D341Med (cell line): ENCODE measurements at places on chromosomes 5 and 9.

DNA sequence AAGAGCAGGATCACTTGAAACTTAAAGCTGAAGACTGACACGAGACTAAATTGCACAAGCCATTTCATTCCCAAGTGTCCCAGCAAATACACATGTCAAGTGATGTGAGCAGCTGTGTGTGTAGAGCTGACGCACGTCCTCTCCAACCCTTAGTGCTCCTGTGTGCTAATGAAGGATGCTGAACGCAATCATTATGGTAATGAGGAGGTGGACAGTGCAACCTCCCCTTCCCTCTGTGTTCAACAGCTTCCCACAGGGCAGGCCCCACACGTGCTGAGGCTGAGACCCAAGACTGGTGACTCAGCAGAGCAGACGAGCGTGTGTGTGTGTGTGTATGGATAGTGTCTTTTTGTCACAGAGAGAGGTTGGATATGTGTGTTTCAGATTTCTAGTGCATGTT lies 702.1 kb downstream of the SEMA5A start:
- DNase-seq: no peak

DNA sequence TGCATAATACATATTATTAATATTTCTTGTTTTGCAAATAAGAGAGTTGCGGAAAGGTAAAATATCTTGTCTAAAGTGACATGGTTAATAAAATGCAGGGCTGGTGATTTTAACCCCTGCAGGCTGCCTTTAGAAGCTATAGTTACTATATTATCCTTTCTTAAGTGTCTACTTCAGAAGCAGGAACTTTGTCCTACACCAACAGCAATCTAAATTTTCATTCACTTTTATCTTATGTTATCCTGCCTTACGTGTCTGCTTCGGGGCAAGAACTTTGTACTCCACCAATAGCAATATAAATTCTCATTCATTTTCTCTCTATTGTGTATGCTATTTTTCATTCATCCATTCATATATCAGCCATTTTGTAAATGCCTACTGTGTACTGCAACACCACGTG lies 719.5 kb downstream of the TLR4 start:
- no peak for DNase-seq

- DNase-seq: peak; percentile 81
Measured at GRCh38 chr9:8857926-8858595, 1058.5 kb upstream of the DMAC1 start.

DNA sequence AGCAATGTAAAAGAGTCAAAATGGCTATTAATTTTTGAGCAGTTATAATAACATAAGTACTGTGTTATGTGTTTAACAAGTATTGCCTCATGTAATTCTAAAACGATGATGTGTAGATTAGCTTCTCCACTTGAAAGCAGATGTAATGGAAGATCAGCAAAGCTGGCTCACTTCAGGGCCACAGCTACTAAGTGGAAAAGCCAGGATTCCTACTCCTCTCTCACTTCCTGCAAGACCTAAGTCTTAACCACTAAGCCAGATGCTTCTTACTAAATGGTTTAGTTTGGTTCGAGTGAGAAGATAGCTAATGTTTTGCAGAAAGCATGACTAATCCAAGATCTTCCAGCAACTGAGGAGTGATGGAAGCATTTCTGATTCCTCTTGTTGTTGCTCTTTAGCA lies 15.7 kb upstream of the TNC start:
- DNase-seq: no peak

GRCh38 chr9:6305954-6306563 lies 22.1 kb upstream of the TPD52L3 start:
- peak; percentile 35 for DNase-seq

- DNase-seq: peak; percentile 64
Measured at GRCh38 chr9:115591584-115591984, 473.6 kb upstream of the TNC start.

DNA sequence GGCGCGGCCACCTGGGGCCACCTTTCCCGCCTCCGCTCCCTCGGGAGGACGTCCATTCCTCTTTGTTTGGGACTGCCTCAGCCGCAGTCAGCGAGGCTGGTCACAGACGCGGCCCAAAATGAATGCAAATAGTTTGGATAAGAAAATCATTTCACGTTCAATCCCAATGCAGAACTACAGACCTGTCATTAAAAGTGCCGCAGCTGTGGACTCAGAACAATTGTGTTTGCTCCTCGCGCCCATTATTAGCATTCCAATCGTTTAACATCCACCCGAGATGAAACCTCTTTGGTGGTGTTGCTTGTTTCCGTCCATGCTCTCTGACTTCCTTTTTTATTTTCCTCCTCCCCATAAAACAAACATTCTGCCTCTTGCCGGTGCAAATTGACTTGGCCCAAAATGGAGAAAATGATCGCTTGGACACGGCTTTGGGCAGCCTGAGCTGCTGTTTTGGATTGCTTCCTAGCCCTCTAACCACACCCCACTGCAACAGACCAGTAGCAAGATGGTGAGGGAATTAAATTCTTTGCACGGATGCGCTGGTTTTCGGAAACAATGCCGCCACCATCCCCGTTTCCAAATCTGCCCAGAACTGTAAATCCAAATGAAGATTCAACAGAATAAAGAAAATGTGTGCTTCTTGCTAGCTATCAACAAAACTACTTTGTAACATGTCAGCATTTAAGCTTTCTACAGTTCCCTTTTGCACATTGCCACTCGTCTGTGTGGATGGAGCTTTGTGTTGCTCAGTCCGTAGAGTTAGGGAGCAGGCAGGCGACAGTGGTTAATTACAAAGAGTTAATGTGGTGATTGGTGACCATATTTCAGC lies 784 bp downstream of the NLN start:
- DNase-seq: peak; percentile 65
